Thoracic aorta (tissue), 2 donors: ENCODE measurements at places on chromosomes 7 and 10. TPM values are rescaled to one million over a fixed set of nuclear protein-coding genes. Genes with fewer than 3 reads are reported as not detected.

- H3K4me3 ChIP-seq, result peak overlapping the region; percentile 88
- peaks cover 43% of the 10 kb centered on the region for H3K4me1 ChIP-seq
- peaks cover 19% of the 10 kb centered on the region for H3K36me3 ChIP-seq
Measured at GRCh38 chr7:107582875-107583274, 2.8 kb downstream of the BCAP29 start.

GRCh38 chr10:34288634-34289033 is 526.5 kb downstream of the PARD3 start:
- H3K36me3 ChIP-seq, result no peaks in the 10 kb centered on the region
- H3K27ac ChIP-seq, result no peak overlapping the region
- peaks cover 24% of the 10 kb centered on the region for H3K4me1 ChIP-seq
- no peak for DNase-seq
- H3K4me3 ChIP-seq, result no peak overlapping the region

GRCh38 chr7:47536661-47537611 is 45.0 kb downstream of the TNS3 start:
- H3K27ac ChIP-seq, result no peak overlapping the region
- H3K27me3 ChIP-seq, result no peaks in the 10 kb centered on the region
- no peaks in the 10 kb centered on the region for H3K36me3 ChIP-seq
- H3K4me3 ChIP-seq, result peak overlapping the region; percentile 72
- peaks cover 38% of the 10 kb centered on the region for H3K4me1 ChIP-seq
- DNase-seq, result no peak

DNA sequence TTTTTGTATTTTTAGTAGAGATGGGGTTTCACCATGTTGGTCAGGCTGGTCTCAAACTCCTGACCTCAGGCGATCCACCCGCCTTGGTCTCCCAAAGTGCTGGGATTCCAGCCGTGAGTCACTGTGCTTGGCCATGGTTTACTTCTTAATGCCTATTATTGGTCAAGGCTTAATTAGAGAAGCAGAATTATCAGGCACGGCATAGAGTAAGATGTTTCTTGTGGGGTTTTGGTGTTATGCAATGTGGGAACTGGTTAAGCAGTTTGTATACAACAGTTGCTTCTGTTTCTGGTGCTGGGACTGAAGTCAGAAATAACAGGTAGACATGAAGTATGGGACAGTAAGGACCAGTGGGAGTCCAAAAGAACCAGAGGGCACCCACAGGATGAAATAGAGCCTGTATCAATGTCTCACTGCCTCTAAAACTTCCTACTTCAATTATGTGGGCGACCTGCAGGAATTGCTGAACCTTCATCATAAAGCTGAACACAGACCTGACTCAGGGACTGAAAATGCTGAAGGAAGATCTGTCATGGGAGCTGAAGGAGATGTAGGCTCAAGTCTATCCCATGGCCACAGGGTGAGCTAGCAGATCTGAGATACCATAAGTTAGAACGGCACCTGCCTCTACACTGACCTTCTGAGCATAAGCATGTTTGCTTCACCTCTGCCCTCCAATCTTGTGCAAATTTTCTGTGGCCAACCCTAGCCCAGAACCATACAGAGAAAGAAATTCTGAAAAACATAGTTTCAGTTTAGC is 38.3 kb upstream of the VCL start:
- no peaks in the 10 kb centered on the region for H3K36me3 ChIP-seq
- no peak overlapping the region for H3K4me3 ChIP-seq
- no peak overlapping the region for H3K27ac ChIP-seq
- H3K4me1 ChIP-seq, result peaks cover 16% of the 10 kb centered on the region
- no peak for DNase-seq
- no peaks in the 10 kb centered on the region for H3K27me3 ChIP-seq

DNA sequence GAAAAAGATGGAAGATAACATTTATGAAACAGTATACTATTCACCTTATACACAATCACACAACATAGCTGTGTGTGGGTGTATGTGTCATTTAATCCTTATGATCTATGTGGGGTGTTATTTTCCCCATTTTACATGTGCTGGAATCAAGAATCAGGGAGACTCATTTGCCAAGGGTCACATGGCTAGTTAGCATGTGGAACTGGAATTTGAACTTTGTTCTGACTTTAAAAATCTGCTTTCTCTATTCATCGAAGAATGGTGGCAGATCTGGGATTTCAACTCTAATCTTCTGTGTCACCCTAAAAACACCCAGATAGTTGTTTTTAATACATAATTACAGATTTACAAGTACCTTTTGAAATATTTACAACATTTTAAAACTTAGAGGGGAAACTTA is 65.2 kb downstream of the ADAM22 start:
- H3K27me3 ChIP-seq, result no peaks in the 10 kb centered on the region
- DNase-seq, result no peak
- no peaks in the 10 kb centered on the region for H3K4me1 ChIP-seq
- no peak overlapping the region for H3K27ac ChIP-seq
- no peak overlapping the region for H3K4me3 ChIP-seq
- H3K36me3 ChIP-seq, result no peaks in the 10 kb centered on the region

DNA sequence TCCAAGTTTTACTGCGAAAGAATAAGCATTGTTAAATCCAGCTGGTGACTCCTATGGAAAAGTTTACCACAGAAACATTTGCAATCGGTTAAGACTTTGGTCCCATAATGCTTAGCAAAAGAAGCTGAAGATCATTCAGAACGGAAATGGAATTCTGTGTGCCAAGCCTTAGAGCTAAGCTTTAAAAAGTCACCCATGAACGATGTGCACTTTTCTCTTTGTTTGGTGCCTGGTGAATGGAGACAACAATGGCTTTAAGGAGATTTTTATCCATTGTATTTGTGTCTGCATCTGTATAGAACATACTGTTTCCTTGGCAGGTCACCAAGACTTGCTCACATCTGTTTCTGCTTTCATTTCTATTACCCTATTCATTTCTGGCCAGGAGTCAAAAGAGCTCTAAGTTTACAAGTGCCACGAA is 26.3 kb upstream of the COL1A2 start:
- no peaks in the 10 kb centered on the region for H3K36me3 ChIP-seq
- H3K27me3 ChIP-seq, result no peaks in the 10 kb centered on the region
- peak overlapping the region; percentile 93 for H3K27ac ChIP-seq
- no peak for DNase-seq

GRCh38 chr10:25694206-25694933 is 239.7 kb upstream of the MYO3A start:
- no peaks in the 10 kb centered on the region for H3K36me3 ChIP-seq
- no peak overlapping the region for H3K27ac ChIP-seq
- H3K27me3 ChIP-seq, result no peaks in the 10 kb centered on the region
- H3K4me1 ChIP-seq, result no peaks in the 10 kb centered on the region
- H3K4me3 ChIP-seq, result no peak overlapping the region

- DNase-seq, result no peak
- no peaks in the 10 kb centered on the region for H3K27me3 ChIP-seq
- H3K4me3 ChIP-seq, result no peak overlapping the region
- no peaks in the 10 kb centered on the region for H3K4me1 ChIP-seq
Measured at GRCh38 chr10:75761289-75761688, 329.9 kb downstream of the LRMDA start.

- no peaks in the 10 kb centered on the region for H3K36me3 ChIP-seq
- no peak overlapping the region for H3K4me3 ChIP-seq
- peaks cover 8% of the 10 kb centered on the region for H3K4me1 ChIP-seq
- DNase-seq, result no peak
- no peaks in the 10 kb centered on the region for H3K27me3 ChIP-seq
- no peak overlapping the region for H3K27ac ChIP-seq
Measured at GRCh38 chr7:47195641-47196040, 386.3 kb downstream of the TNS3 start.

DNA sequence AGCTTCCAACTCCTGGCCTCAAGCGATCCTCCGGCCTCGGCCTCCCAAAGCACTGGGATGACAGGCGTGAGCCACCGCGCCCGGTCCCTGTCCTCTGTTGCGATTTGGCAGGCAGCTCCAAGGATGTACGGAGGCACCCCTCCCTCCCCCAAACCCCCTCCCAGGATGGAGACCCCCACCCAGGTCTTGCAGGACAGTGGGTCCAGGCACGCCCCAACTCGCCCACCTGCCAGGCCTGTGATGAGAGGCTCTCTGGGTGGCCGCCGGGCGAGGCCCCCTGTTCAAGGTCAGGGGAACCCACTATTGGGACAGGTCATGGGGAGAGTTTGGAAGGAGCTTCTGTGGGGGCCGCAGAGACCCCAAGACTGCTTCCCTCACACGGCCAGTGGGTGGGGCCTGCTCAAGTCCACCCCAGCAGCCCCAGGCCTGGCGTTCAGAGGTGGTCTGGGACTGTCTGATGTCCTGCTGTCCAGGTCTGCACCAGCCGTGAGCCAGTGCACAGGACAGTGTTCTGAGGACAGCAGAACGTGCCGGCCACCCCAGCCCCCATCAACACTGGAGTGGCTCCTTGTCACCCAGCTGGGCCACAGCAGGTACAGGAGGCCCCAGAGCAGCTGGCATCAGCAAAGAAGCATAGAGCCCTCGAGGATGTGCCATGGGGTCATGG is 2.5 kb downstream of the ADAP1 start:
- peaks cover 8% of the 10 kb centered on the region for H3K4me1 ChIP-seq
- no peak overlapping the region for H3K4me3 ChIP-seq
- no peaks in the 10 kb centered on the region for H3K36me3 ChIP-seq
- no peak overlapping the region for H3K27ac ChIP-seq
- no peaks in the 10 kb centered on the region for H3K27me3 ChIP-seq

- H3K27ac ChIP-seq, result no peak overlapping the region
- H3K4me3 ChIP-seq, result no peak overlapping the region
- no peaks in the 10 kb centered on the region for H3K36me3 ChIP-seq
- no peaks in the 10 kb centered on the region for H3K27me3 ChIP-seq
Measured at GRCh38 chr10:78319841-78320240, 286.2 kb downstream of the RPS24 start.

GRCh38 chr10:31961277-31962074 is 32.8 kb upstream of the ARHGAP12 start:
- H3K4me3 ChIP-seq, result no peak overlapping the region
- H3K4me1 ChIP-seq, result no peaks in the 10 kb centered on the region
- H3K36me3 ChIP-seq, result no peaks in the 10 kb centered on the region
- no peak for DNase-seq
- no peak overlapping the region for H3K27ac ChIP-seq

- H3K27ac ChIP-seq, result no peak overlapping the region
- DNase-seq, result no peak
- no peaks in the 10 kb centered on the region for H3K27me3 ChIP-seq
- peaks cover 7% of the 10 kb centered on the region for H3K4me1 ChIP-seq
- H3K4me3 ChIP-seq, result no peak overlapping the region
Measured at GRCh38 chr7:100553032-100553431, 14.0 kb downstream of the AGFG2 start.

DNA sequence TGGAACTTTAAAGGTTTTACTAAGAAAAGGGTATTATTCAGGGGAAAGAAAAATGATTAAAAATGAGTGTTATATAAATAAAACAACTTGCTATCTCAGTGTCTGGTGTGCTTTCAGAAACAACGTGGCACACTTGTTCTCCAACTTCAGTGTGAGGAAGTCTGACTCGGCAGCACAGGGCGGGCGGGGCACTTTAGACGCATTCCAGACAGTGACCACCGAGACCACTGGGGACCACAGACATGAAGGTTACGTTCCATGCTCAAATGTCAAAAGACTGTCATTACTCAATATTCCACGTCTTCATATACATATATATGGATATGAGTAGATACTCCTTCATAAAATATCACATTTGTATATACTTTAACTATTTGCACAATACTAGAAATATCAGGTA is 87.0 kb downstream of the LARP4B start:
- no peaks in the 10 kb centered on the region for H3K27me3 ChIP-seq
- no peak overlapping the region for H3K4me3 ChIP-seq
- peaks cover 5% of the 10 kb centered on the region for H3K4me1 ChIP-seq

GRCh38 chr10:16952080-16952479 is 134.9 kb upstream of the RSU1 start:
- no peak for DNase-seq
- H3K27me3 ChIP-seq, result no peaks in the 10 kb centered on the region
- no peak overlapping the region for H3K27ac ChIP-seq
- no peaks in the 10 kb centered on the region for H3K36me3 ChIP-seq
- H3K4me1 ChIP-seq, result peaks cover 3% of the 10 kb centered on the region

DNA sequence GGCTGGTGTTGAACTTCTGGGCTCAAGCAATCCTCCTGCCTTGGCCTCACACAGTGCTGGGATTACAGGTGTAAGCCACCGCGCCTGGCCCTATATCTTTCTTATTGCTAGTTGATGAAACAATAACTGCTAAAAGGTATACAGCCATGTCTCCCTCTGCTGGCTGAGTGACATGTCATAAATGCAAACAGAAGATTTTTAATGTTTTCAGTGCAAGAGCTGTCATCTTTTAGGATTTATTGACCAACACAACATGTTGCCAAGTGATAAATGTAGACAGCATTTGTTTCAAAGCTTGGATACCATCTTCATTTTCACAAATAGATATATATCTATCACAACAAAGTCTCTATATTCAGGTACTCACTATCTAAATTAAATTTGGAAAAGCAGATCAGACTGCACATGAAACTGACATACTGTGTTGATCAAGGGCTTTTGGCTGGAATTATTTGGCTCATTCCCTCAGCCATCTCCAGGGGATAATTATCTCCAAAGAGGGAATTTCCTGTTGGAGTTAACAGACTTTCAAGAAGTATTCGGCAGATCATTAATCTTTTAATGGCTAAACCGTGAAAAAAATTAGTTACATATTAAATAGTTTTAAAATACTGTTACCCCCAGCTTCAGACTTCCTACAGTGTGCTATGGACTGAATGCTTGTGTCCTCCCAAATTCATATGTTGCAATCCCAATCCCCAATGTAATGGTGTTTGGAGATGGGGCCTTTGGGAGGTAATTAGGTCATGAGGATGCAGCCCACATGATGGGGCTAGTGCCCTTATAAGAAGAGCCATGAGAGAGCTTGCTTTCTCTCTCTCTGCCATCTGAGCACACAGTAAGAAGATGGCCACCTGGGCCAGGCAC is 41.3 kb upstream of the SRPK2 start:
- H3K27me3 ChIP-seq, result no peaks in the 10 kb centered on the region
- H3K36me3 ChIP-seq, result no peaks in the 10 kb centered on the region

- H3K4me1 ChIP-seq, result no peaks in the 10 kb centered on the region
- H3K36me3 ChIP-seq, result no peaks in the 10 kb centered on the region
- no peaks in the 10 kb centered on the region for H3K27me3 ChIP-seq
- H3K4me3 ChIP-seq, result no peak overlapping the region
Measured at GRCh38 chr7:113936982-113937381, 18.2 kb upstream of the PPP1R3A start.

DNA sequence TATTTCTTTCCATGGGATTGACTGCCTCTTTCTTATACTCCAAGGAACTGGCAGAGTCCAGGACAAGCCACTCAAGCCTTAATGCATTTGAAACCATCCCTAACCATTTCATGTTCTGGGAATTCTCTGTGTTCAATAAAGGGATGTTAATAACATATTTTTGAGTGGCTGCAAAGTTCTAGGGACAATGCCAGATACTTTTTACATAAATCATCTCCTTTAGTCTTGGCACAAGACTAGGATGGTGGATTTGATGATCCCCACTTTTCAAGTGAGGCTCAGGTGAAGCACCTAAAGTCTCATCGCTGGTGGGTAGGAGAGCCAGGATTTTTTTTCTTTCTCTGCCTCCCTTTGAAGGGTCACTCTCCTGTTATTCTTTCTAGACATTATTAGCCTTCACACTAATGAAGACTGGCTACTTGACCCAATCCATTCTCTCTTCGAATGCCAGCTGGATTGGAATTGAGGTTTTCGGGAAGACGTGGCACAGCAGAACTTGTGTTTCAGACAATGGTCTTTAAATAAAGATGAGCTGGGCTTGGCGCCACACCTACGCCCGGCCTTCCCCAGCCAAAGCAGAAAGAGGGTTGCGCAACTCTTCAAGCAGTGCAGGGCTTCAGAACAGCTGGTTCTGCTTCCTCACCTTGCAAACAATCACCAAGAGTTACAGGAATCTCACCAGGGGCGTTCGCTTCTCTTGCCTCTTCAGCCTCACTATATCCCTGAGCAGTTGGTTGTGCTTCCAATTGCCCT is 73.8 kb upstream of the BMPER start:
- H3K4me1 ChIP-seq, result peaks cover 1% of the 10 kb centered on the region
- no peak for DNase-seq
- H3K4me3 ChIP-seq, result no peak overlapping the region
- H3K36me3 ChIP-seq, result no peaks in the 10 kb centered on the region
- no peak overlapping the region for H3K27ac ChIP-seq

Gene FGFR2
- 7.2 TPM for total RNA-seq

Gene GDF10
- total RNA-seq, result 2.5 TPM

Gene UNC5B
- total RNA-seq, result 24.2 TPM
